Chondrocyte (in vitro differentiated cells): ENCODE measurements at places on chromosomes 3 and 15.

GRCh38 chr15:59303633-59304032 lies 69.0 kb downstream of the MYO1E start:
- no peak for DNase-seq

DNA sequence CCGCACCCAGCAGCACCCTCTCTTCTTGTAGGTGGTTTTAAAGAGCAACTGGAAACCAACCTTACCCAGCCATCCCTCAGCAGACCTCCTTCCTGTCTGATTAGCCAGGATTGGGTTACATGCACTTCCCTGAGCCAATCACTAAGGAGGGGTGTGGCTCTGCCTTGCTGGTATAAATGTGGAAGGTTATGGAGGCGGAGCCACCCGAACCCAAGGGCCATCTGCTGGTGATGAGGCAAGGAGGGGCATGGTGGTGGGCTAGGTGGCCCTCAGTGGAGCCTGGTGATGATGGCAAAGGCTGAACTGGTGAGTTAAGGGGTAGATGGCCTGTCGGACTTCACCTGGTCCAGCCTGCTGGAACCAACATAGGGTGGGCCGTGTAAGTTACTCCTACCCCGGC lies 39.8 kb downstream of the CCDC33 start:
- no peak for DNase-seq

DNA sequence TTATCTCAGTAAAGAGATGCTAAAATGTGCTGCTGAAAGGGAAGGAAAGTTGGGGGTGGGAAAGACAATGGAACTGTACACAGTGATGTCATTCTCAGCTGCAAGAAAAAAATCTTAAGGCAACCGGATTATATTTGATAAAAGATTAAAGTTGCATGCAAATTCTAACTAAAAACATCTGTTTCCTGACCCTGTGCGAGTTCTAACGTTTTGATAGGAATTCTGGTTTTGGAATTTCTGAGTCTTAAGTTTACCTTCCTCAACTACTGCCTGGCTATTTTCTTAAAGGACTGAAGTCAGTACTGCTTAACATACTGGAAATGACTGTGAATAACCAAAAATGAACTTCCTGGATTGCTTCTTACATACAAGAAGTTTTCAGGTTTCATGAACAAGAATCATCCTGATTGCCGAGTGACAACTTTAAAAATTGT lies 115.5 kb downstream of the SLC25A26 start:
- DNase-seq = no peak

GRCh38 chr3:59065240-59065639 lies 15.4 kb upstream of the CFAP20DC start:
- no peak for DNase-seq

- DNase-seq = no peak
These were observed 26.8 kb downstream of the POLG start for GRCh38 chr15:89307791-89308190.

GRCh38 chr3:50122661-50123391 lies 32.3 kb upstream of the SEMA3F start:
- DNase-seq = peak; percentile 65

DNA sequence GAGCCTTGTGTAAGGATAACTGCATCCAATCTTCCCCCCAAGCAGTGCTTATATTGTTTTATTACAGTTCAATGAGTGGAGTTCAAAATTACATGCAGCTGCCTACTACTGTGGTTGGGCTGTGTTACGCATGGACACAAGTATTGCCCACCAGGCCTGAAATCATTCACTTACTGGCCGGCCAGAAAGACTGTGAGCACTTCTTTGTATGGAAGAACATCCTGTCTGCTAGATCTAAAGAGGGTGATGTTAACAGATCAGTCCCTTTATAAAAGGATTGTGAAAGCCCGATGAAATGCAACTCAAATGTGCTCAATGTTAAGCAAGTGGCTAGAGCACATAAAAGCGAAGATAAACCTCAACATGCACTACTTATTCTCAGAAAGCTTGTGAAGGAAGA lies 132.5 kb downstream of the FOXP1 start:
- DNase-seq = no peak

GRCh38 chr3:14441920-14442300 lies 39.5 kb downstream of the SLC6A6 start:
- no peak for DNase-seq

- DNase-seq = no peak
These were observed at the start of gene SLC35G2 for GRCh38 chr3:136818769-136819391. Gene SLC35G2 (plus strand): TSS chr3:136819126. CDS start chr3:136854461, 35,335 bp downstream.

DNA sequence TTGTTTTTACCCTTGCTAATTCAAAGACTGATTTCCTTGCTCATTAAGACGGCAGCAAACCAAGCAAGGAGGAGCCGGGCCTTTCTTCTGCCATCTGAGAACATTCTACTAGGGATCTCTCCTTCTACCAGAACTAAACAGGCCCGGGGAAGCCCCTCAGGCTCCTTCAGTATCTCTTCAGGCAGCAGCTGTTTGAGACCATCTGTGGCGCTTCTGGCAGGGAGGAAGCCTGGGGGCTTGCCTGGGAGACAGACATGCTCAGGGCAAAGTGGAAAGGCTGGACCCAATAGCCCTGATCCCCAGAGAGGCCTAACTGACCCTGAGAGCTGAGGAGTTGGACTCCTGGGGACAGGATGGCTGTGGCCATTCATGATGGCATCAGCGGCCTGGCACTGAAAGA lies 67.9 kb downstream of the FEM1B start:
- DNase-seq = peak; percentile 60

- DNase-seq = no peak
These were observed 110.5 kb upstream of the GAP43 start for GRCh38 chr3:115512565-115513415.
